ENCODE measurements at places on chromosomes 16 and 17.
A peak's percentile ranks its signal among the peaks of the same experiment; 100 is the strongest.

DNA sequence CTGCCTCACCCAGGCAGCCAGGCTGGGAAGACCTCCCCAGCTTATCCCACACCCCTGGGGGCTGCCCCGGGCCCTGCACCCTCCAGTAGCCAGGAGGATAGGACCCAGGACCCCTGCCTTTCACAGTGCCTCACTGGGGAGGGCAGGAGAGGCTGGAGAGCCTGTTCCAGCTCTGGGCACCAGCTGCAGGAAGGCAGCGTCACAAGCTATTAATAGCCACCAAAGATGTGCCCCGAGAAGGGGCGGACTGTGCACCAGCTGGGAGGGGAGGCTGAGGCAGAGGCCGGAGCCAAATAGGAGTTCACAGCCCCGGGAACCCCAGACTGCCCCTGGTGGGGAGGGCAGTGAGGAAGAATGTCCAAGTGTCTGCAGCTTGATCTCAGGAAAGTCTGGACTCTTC is 8.8 kb downstream of the SBK1 start:
- no peak for DNase-seq

DNA sequence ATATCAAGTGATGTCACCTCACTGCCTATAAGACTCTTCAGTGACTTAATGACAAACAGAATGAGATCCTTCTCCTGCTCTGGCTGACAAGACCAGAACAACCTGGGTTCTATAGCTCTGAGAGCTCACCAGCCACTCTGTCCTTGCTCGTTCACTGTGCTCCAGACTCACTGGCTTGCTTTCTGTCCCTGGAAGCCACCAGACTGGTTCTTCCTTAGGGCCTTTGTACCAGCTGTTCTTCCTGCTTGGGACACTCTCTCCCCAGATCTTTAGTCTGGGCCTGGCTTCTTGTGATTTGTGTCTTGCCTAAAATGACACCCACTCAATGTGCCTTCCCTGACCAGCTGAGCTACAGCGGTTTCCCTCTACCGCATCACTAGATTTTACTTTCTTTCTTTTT is 76.1 kb downstream of the FTO start:
- DNase-seq = no peak

- no peak for DNase-seq
Observed at GRCh38 chr17:67215991-67216421, 29.0 kb downstream of the HELZ start.

- no peak for DNase-seq
Observed at GRCh38 chr16:67654403-67654911, 5.6 kb downstream of the ACD start.

GRCh38 chr16:11082108-11082859 is 137.9 kb downstream of the CLEC16A start:
- DNase-seq = no peak

GRCh38 chr17:78842881-78843565 is 2.4 kb upstream of the USP36 start:
- DNase-seq = no peak

DNA sequence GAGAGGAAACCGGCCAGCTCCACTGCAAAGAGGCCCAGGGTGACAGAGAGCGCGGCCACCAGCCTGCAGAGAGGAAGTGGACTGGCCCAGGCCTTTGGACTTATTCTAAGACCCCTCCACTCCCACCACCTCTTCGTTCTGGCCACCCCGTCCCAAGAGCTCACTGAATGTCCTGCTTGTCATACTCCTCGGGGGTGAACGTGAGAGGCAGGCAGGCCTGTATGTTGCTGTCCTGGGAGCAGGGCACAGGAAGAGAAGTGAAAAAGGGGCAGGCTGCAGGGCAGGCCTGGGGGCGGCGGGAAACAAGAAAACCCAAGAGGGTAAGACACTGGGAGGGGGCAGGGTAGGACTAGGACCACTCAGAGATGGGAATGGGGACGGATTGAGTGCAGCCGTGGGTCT is 384 bp downstream of the TMEM107 start:
- DNase-seq = no peak

- no peak for DNase-seq
Observed at GRCh38 chr17:29461483-29462206, 71.5 kb downstream of the TAOK1 start.

DNA sequence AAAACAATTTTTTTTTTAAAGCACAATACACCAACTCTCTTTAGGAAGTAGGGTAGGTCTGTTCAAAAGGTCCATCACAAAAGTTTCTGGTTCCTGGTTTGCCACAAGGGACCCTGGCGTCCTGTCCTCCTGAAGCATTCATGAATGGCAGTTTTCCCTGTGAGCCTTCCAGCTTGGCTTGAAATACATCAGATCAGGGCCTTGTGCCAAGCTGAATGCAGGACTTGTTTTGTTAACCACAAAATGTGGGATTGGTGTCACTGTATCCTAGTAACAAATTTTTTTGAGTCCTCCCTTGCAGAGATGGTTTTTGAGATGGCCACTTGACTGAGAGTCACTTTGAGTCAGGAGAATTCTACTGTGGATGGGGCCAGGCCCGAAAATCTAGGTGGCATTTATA is 3.9 kb downstream of the GNAO1 start:
- peak; percentile 76 for DNase-seq

DNA sequence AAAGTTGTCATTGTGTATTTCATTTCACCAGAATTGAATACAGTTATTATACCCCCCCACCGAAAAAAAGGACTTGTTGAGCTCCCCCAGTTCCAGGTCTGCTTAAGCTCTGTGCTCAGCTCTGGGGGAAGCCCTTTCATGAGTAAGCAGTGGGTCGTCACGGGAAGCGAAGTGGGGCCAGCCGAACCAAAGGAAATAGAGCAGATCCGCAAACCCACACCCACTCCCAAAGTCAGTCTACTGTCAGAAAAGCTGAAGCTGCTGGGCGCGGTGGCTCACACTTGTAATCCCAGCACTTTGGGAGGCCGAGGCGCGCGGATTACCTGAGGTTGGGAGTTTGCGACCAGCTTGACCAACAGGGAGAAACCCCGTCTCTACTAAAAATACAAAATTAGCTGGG is 50.1 kb downstream of the PECAM1 start:
- DNase-seq = no peak

DNA sequence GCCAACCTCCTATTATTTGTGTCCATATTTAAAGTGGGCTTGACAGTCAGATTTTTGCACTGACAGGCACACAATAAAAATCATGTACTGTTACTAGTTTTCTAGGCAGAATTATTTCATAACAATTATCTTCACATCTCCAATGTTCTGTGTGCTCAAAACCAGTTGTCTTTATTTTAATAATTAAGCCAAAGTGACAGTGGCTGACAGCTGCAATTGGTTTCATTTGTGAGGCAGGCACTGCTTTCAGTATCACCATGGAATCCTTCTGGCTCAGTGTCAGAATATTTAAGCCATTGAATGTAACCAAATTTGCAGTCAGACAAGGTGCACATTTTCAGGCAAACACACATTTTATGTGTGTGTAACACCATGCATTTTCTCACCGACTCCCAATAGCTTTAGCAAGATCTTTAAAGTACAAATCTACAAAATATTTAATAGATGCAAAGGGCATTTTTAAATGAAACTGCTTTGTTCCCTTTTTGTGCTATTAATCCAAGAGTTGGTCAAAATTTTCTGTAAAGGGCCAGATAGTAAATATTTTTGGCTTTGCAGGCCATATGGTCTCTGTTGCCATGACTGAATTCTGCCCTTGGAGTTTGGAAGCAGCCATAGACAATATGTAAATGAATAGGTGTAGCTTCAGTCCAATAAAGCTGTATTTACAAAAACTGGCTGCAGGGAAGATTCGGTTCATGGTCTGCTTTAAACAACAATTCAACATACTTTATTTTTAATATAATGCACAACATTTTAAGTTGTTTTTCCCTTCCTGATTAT is 486.0 kb downstream of the KCNJ2 start:
- no peak for DNase-seq

DNA sequence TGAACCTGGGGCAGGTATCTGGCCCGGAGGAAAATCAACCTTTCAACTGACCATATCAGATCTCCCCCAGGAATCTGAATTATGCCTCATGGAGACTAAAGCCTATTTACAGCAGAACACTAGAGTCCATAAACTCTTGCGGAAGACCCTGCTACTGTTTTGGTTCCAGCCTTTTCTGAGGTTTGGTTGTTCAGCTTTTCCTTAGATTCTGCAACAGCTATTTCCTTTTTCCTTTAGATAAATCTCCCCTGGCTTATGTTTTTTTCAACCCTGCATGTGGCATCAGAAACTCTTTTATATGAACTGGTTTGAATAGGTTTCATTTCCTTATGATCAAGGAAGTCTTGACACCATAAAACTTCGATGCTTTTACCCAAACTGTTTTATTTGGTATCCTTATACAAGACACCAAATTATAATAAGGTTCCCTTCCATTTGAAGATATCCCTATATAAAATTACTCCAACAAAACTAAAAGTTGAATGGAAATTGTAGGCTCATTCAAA is 13.1 kb downstream of the SPOP start:
- DNase-seq = no peak

- no peak for DNase-seq
Observed at GRCh38 chr17:8960325-8961140, 5.0 kb downstream of the PIK3R5 start.

DNA sequence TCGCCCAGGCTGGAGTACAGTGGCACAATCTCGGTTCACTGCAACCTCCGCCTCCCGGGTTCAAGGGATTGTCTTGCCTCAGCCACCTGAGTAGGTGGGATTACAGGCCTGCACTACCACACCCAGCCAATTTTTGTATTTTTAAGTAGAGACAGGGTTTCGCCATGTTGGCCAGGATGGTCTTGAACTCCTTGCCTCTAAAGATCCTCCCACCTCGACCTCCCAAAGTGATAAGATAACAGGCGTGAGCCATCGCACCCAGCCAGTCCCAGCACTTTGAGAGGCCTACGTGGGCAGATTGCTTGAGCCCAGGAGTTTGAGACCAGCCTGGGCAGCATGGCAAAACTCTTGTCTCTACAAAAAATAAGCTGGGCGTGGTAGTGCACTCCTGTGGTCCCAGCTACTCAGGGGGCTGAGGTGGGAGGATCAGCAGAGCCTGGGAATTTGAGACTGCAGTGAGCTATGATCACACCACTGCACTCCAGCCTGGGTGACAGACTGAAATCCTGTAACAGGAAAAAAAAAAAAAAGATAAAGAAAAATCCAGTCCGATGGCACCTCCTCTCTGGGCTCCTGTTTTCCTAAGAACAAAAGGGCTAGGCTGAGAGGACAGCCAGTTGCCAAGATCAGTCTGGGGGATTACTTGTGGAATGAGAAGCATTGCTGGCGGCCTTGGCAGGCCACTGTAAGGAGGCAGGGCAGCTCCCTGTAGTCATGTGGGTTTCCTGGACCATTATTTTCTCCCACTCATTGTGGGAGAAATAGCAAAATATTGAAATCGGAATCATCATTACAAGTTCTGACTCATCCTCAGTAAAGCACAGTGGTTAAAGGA is 3.0 kb upstream of the PIPOX start:
- no peak for DNase-seq

DNA sequence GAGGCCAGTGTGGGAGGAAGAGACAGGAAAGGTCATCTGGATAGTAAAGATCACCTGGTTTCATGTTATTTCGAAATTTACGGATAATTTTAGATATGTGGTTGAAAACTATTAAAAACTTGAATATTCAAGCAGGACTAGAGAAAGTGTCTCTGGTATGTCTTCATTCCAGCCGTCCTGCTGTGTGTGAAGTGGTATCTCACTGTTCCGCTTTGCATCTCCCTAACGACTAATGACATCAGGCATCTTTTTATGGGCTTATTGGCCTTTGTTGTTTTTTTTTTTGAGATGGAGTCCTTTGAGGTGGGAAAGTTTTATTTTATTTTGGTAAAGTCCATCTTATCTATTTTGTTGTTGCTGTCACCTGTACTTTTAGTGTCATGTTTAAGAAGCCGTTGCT is 214.4 kb upstream of the CHMP6 start:
- DNase-seq = no peak

DNA sequence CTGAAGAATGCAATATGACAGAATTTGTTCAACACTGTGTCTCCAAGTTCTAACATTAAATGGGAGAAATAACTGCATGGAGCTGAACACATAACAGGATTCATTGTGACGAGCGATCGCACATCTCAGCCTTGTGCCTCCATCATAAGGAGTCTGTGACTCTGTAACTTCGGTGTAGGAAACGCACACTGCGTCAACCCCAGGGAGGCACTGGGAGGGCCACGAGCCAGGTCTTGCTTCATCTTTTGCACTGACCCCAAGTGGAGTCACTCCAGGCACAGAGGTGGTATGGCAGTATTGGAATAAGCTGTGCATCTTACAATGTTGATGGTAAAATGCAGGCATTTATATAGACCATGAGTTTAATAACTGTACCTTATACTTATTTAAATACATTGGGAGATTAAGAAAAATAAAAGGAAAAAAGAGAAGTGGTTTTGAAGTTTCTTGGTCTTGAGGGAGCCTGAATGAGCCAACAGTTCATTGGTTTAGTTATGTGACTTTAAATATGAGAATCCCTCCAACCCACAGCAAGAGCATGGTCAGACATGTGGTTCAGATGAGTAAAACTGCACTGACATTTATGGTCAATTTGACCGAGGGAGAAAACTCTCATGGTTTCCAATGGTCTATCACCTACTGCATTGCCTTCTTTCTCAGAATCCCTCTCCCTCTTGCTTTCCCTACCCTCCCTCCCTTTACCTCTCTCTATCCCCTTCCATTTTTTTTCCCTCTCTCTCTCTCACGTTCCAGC is 5.7 kb upstream of the PMP22 start:
- DNase-seq = no peak

GRCh38 chr17:14429084-14429483 is 128.2 kb downstream of the HS3ST3B1 start:
- DNase-seq = no peak

DNA sequence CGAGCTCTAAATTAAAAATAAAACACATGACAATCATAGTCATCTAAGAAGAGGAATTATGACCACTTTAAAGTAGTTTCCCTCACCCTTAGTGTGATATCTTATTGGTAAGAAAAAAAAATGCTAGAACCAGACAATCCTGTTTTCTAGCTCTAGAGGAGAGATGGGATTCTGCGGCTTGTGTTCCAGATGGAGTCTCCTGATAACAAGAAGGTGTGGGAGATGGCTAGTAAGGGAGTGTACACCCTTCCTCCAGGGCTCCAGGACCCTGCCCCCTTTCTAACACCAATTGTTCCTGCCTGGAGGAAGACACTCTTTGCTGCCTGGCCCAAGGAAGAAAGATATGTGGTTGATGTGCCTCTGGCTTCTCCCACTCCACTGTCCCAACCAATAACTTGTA is 68.8 kb upstream of the FBXO47 start:
- DNase-seq = no peak

GRCh38 chr17:42720996-42721583 is 23.8 kb downstream of the EZH1 start:
- DNase-seq = peak; percentile 21

- no peak for DNase-seq
Observed at GRCh38 chr17:5131146-5131715, 15.4 kb downstream of the USP6 start.

All from DMS79 (cell line).